ENCODE measurements at places on chromosomes 11 and 22.

GRCh38 chr11:71246559-71246958 lies 5.8 kb downstream of the SHANK2 start:
- DNase-seq, result no peak

DNA sequence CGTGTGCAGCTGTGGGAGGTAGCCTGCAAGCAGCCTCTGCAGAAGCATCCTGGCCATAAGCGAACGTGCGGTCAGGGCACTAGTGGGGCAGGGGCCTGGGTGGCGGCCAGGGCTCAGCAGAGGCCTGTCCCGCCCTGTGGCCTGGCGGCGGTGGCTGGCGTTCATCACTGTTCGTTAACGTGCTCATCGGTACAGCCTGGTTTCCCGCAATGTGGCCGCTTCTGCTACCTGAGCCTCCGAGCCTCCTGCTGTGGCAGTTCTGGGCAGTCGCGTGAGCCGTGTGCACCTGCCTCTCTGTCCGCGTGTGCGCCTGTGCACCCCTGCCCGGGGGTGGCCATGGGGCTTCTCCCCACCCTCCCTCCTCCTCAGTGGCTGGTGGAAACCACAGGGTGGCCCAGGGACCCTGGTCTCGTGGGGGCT lies 117.9 kb downstream of the KCNQ1OT1 start:
- DNase-seq, result no peak

DNA sequence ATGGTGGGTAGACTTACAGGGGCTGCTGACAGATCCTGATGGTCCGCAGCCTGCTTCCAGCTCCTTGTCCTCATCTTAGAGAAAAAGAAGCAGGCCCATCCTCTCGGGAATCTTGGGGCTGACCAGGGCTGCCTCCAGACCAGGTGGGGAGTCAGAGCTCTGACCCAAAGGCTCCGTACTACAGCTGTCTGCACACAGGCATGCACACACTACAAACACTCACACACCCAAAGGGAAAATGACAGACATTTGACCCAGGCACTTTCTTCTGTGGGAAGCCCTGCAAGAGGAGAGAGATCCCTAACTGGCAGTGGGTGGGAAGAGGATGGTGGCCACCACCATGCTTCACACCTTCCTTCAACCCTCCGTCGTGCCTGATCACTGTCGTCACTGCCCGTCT lies 46.9 kb upstream of the MYOD1 start:
- no peak for DNase-seq

DNA sequence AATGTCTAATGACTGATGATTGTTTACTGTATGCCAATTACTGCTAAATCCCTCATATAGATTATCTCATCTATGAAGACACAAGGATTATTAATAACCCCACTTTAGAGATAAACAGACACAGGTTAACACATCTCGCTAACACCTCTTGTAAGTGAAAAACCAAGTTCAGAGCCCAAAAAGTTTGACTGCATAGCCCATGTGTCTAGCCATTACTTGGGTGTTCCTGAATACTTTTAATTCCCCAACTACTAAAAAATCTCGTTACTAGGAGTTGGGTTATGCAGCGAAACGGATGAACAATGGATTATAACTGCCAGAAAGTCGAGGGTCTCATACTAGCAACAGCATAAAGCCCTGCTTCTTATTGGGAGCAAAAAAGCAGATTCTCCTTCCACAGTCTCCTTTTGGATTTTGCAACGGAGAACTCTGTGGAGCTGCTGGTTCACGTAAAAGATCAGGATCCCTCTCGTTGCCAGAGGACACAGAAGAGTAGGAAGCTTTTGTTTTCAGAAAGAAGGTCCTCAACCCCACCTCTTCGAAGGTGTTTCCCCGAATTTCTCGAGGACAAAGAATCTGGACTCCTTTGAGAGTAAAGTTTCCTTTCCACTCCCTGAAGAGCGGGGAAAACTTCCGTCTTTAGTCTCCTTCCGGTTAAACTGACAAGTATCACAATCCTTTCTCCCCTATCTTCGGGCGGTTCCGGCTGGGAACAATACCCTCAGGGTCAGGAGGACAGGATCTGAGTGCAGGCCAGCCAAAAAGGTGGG lies 979 bp downstream of the ZBED5 start:
- DNase-seq, result no peak

DNA sequence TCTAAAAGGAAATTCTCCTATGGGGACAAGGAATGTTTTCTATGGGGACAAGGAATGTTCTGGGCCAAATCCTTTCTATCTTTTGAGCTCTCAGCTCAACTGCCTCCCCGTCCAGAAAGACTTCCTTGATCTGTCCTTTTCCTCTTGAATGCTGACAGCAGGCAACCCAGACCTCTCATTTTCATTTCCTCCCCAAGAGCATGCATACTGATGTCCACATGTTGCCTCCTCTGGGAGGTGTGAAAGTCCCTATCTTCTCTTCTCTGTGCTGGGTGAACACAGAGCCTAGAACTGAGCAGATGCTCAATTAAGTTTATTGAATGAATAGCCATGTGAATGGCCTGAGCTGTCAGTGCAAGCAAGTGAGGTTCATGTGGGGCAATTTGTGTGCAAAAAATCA lies 331.9 kb upstream of the NARS2 start:
- no peak for DNase-seq

DNA sequence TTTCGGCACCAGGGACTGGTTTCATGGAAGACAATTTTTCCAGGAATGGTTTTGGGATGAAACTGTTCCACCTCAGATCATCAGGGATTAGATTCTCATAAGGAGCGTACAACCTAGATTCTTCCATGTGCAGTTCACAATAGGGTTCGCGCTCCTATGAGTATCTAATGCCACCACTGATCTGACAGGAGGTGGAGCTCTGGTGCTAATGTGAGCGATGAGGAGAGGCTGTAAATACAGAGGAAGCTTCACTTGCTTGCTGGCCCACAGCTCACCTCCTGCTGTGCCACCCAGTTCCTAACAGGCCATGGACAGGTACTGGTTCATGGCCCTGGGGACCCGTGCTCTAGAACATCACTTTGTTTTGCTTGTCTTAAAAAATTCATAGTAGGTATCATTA lies 41.8 kb upstream of the AMPD3 start:
- DNase-seq, result no peak

DNA sequence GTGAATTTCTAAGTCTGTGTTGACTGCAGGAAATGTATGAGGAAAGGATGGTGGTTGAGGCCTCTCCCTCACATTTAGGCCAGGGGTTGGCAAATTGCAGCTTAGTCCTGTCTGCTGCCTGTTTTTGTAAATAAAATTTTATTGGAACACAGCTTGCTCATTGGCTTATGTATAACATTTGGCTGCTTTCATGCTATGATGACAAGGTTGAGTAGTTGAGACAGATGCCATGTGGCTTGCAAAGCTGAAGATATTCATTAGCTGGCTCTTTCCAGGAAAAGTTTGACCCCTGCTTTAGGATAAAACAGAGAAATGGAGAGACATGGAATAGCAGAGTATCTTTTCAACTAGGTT lies 46.2 kb downstream of the BCR start:
- DNase-seq, result no peak

DNA sequence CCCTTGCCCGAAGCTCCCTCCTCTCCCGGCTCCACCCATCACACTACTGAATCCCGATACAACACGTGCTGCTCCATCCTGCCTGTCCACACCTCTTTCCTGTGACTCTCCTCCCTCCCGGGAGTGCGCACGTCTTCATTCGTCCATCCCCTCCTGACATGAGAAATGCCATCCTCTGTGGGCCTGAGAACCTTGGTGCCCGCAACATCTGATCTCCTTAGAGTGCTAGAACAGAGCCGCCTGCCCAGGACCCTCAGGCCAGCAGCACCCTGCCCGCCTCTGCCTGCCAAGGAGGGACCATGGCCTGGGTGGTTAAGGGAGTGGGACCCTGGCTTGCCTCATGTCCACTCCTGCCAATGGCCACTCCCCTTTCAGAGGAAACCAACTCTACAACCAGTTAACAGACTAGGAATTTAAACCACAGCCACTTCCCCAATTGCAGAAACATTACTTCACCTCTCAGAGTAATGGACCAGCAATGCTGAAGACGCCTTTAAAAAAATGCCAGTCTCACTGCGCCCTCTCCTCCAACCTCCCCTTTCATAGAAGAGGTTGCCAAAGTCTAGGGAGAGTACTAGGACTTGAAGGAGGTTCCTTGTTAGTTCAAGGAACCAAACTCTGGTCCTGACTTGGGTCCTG lies 466.3 kb downstream of the OPCML start:
- DNase-seq, result no peak

DNA sequence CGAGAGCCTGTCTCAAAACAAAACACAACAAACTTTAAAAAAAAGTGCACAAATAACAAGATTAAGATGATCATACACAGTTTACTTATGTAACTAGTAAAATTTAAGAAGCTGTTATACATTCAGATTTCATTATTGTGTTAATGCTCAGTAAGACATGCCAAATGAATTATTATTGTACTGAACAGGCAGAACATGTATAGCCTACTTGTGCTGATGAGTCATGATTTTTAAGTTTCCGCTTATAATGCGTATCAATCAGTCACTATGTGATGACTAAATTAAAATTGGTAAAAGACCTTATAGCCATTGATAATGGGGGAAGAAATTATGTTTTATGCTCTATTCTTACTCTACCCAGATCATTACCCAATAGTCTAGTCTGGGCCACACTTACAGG lies 20.5 kb upstream of the EXPH5 start:
- DNase-seq, result no peak
